Epithelial cell of proximal tubule (primary cell): ENCODE measurements at places on chromosomes 16 and 17. TPM values are rescaled to one million over a fixed set of nuclear protein-coding genes. Genes with fewer than 3 reads are reported as not detected.

- no peak for DNase-seq
These were observed 54.4 kb upstream of the RPL38 start for GRCh38 chr17:74148901-74149596.

The MAP2K6 gene
- 0.72 and 1.8 TPM in 2 replicates for total RNA-seq

- DNase-seq, result no peak
These were observed 34.6 kb upstream of the CDH15 start for GRCh38 chr16:89136931-89137330.

DNA sequence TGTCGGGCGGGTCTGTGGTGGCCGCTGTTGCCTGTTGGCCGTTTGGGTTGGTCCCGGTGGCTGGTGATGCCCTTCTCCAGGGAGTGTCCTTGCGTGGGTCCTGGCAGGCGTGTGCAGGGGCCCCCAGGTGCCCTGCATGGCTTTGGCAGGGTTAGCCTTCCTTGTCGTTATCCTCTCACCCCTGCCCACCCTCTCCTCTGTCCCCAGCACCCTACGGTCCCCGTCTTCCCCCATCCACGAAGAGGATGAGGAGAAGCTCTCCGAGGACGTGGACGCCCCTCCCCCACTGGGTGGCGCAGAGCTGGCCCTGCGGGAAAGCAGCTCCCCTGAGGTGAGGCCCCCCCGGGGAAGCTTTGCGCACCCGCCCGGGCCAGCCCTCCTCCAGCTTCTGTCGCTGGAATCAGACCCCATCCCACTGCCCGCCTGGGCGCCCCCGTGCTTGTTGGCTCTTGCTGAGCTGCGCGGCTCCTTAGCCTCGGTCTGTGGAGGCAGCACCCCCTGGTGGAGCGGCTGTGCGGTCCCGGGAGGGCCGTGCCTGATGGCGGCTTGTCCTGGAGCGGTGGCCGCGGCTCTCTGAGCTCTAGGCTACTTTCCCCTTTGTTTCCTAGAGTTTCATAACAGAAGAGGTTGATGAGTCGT, 10.6 kb upstream of the NUDT16L1 start:
- no peak for DNase-seq

DNA sequence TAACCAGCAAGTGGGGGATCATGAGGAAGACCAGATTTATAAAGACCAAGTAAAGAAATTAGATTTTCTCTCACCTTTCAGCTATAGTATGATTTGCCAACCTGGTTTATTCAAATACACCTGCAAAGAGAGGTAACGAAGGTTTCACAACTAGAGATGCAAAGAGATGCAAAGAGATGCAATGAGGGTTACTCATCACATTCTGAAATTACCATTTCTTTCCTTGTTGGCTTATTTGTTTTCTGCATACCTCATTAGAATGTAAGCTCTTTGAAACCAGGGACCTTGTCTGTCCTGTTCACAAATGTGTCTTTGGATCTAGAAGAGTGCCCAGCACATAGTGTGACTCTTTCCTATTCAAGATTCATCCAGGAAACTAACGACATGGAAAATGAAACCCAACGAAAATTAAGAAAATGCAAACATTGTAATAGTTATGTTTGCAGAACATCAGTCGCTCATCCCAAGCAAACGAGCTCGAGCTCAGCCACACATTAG, 9.0 kb upstream of the LONP2 start:
- DNase-seq, result no peak

GRCh38 chr16:72369274-72369673, 197.3 kb upstream of the PMFBP1 start:
- no peak for DNase-seq

The EFCAB3 gene
- total RNA-seq, result not detected in 2 replicates

- no peak for DNase-seq
These were observed 830 bp downstream of the SPACA3 start for GRCh38 chr17:32992321-32993033.

- no peak for DNase-seq
These were observed 46.9 kb downstream of the LCMT1 start for GRCh38 chr16:25158401-25158800.

DNA sequence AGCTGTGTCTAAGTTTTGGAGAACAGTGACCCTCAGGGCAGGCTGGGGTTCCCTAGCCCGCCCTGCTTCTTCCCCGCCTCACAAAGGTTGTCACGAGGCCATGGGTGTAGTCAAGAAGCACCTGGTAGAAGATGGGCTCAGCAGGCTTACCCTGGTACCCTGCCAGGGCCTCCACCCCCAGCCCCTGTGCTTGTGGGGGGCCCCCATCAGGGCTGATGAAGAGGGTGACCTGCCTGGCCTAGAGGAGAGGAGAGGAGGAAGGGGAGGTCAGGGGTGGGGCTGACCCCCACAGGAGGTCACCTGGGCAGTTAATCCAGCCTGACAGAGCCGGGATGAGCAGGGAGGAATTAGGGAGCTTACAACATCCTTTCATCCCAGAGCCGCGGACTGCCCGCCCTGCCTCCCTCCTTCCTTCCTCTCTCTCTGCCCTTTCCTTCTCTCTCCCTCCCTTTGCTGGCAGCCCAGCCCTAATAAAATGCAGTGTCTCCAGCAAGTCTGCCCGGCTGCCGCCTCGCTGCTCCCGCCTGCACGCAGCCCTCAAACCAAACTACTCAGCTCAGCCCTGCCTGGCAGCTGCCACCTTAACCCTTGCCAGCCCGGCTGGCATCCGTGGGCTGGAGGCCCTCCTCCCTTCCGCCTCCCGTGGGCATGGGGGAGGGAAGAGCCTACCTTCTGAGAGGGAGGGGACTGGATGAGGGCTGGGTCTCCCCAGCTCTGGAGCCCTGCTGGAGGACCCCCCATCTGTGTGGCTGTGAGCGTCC, 7.2 kb downstream of the DLX3 start:
- no peak for DNase-seq

DNA sequence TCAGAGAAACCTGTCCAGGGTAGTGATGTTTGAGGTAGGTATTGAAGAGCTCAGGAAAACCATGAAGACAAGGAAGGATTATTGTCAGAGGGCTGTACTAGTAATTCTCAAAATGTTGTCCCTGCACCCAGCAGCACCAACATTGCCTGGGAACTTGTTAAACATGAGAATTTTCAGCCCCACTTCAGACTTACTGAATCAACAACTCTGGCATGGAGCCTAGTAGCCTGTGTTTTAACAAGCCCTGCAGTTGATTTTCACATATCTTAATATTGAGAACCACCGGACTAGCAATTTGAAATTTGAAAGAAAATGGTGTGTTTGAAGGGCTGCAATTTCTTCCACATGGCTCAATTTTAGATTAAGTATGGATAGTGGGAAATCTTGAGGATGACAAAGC, 2.8 kb upstream of the KIF2B start:
- DNase-seq, result no peak

- no peak for DNase-seq
These were observed 169.1 kb downstream of the HS3ST3B1 start for GRCh38 chr17:14469971-14470370.

GRCh38 chr17:62823111-62823893, 15.2 kb upstream of the MARCHF10 start:
- peak; percentile 81 for DNase-seq

DNA sequence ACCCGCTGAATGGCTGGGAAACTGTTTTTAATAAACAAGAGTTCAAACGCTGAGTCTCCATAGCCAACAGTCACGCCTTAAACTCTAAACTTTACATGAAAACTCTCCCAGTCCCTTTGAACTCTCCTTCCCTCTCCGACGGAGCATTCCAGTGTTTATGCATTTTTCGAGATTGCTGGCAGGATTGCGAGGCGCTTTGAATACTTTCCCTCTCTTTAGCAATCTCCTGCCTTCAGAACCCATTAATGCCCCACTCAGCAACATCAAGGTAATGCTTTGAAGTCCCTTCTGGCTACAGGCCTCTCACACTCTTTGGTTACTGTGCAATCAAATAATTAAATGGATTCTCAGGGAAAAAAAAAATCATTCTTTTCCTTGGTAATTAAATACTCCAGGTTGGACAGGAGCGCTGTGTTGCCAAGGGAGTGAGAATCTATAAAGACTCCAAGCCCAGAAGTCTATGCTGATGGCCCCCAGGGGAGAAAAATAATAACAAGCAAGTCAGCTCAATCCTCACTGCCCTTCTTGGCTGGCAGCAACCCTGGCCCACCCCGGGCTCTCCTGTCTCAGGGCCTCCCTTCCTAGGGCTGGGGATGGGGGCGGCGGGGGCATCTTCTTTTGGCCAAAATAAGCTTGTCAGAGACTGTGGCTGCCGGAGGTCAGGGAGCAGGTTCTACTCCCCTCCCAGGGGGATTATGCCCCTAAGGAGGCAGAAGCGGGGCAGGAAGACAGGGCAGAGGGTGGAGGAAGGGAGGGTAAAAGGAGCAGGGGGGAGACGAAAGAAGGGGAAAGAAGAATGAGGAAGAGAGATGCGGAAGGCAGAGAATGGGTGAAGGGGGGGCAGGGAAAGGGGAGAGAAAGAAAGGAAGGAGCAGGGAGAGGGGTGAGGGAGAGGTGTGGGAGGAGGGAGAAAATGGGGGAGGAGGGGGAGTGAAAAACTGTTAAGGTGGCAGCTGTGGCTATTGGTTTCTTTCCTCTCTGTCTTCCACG, 45.2 kb downstream of the AXIN2 start:
- DNase-seq, result peak; percentile 9

GRCh38 chr17:4499431-4500190, 930 bp downstream of the SPNS2 start:
- DNase-seq, result no peak

- peak; percentile 12 for DNase-seq
These were observed 62.0 kb upstream of the NUDT7 start for GRCh38 chr16:77660311-77660710.

The CD300LB gene
- total RNA-seq, result not detected in 2 replicates

GRCh38 chr17:80441133-80441578, 26.2 kb downstream of the ENDOV start:
- no peak for DNase-seq

GRCh38 chr16:71439523-71439922, 2.3 kb downstream of the TLE7 start:
- no peak for DNase-seq

- no peak for DNase-seq
These were observed 23.9 kb upstream of the TAT start for GRCh38 chr16:71600822-71601221.

- no peak for DNase-seq
These were observed 252.1 kb downstream of the PHKB start for GRCh38 chr16:47713225-47713595.

GRCh38 chr17:49495842-49496182, 719 bp downstream of the NGFR start:
- DNase-seq, result no peak

- no peak for DNase-seq
These were observed 10.3 kb downstream of the MMP2 start for GRCh38 chr16:55489119-55489955.

GRCh38 chr17:5097101-5097834, 14.4 kb downstream of the ZNF232 start:
- no peak for DNase-seq

The MAP3K14 gene
- 6.6 and 9.5 TPM in 2 replicates for total RNA-seq

DNA sequence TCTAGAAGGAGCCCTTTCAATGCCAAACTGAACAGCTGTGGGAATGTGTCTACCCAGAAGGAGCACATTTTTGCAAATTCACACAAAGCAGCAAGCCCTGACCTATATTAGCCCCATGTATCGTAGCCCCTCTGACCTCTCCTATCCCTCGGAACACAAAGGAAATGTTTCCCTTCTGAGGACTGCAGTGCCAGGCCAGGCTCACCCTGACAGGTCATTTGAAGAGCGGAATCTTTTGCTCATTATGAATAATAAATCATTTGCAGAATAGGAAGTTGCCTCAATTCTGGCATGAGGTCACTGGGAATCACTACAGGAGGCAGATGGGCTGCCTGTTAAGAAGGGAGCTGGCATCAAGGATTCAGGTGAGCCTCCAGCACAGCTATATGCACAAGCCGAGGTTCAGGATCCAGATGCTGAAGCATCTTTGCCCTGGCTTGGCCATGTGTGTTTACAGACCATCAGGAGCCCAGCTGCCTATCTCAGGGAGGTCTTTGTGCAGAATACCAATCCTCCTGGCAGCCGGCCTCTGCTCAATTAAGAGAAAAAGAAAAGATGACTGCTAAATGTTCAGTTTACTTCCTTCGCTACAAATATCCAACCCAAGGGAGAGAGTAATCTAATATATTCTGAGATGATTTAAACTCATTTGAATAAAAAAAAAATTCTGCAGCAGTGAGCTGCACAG, 119.4 kb downstream of the USP31 start:
- DNase-seq, result no peak

GRCh38 chr17:60524463-60525327, 1.3 kb downstream of the APPBP2 start:
- DNase-seq, result no peak

- DNase-seq, result peak; percentile 19
These were observed at the start of gene TMEM220 for GRCh38 chr17:10729334-10730193. TSS of gene TMEM220 (minus strand) at chr17:10730023. CDS start at chr17:10729851, 172 bp downstream.

The KRT222 gene
- not detected in 2 replicates for total RNA-seq

- DNase-seq, result no peak
These were observed 95.7 kb downstream of the NTN1 start for GRCh38 chr17:9116861-9117568.

- DNase-seq, result no peak
These were observed 194.9 kb upstream of the RBFOX1 start for GRCh38 chr16:7137560-7138330.

The TMEM204 gene
- 1.4 TPM in 1 of 2 replicates, not detected in the other for total RNA-seq

DNA sequence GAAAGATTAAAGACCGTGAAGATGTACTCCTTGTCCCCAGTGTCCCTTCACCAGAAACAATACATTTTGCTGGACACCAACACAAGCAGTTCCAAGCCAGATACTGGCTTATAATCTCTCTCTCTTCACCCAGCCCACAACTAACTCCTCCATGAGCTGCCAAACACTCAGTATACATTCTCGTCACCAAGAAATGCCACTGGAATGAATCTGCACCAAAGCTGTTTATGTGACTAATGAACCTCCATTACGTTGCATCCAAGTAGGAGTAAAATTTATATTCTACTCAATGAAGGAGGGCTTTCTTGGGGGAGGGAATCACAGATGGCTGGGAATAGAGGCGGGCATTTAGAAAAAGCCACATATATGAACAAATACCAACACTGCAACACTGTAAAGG, 20.9 kb upstream of the SOX9 start:
- no peak for DNase-seq

The KRT33B gene
- 0.29 TPM in 2 replicates for total RNA-seq

The RNF112 gene
- total RNA-seq, result 0.06 TPM in 1 of 2 replicates, not detected in the other

DNA sequence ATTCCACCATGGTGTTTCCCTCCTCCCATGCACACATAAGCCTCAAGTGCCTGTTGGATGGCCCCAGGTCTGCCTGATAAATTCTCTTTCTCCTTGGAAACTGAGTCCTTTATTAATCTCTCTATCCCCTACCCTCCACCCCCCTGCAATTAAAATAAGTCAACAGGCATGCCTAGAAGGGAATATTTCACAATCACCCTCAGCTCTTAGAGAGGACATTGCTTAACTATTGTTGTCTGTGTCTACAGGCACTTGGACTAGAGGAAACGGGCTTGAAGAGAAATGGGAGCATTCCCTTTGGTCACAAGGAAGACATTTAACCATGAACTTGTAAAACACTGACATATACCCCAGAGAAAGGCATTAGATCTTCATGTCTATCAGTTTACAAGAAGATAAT, 39.5 kb downstream of the RCVRN start:
- DNase-seq, result no peak
